ENCODE measurements at places on chromosomes 11 and 22.

DNA sequence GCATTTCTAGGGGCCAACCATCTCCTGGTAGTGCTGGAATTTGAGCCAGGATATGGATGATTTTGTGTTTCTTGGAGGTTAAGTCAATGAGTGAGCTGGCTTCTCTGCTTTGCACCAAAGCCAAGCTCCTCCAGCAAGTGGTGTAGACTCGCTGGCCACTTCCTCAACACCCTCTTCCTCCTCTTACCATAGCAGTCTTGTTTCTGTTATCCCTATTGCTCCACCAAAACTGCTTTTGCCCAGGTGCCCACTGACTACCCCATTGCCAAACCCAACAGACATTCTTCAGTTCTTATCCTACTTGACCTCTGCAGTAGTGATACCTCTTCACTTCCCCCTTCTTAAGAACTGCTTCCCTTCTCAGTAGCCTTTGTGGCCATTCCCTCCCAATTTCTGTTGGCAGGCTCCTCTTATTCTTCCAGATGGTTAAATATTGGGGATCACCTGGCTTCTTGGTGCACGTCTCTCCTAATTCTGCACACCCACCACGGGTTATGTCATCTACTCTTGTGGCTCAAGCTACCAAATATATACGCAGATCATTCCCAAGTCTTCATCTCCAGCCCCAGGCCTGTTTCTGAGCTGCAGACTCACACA lies 7.0 kb upstream of the PRG2 start:
- no peak for DNase-seq

DNA sequence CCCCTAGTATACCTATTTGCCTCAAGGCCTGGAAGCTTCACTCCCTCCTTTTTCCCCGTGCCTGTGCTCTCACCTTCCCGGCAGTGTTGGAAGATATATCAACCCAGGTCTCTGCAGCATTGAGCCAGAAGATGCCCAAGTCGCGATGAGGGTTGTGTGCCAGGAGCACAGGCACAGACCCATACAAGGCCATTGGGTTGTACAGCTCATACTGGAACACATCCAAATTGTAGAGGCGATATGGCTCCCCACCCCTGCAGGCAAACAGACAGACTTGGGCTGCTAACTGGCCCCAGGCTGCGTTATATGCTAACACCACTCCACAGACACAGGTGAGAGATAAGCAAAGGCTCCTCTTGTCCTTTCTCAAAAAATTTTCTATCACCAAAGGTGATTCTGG lies 10.7 kb upstream of the B3GAT3 start:
- no peak for DNase-seq

GRCh38 chr22:46220921-46221320 lies 29.2 kb downstream of the CDPF1 start:
- DNase-seq = no peak

DNA sequence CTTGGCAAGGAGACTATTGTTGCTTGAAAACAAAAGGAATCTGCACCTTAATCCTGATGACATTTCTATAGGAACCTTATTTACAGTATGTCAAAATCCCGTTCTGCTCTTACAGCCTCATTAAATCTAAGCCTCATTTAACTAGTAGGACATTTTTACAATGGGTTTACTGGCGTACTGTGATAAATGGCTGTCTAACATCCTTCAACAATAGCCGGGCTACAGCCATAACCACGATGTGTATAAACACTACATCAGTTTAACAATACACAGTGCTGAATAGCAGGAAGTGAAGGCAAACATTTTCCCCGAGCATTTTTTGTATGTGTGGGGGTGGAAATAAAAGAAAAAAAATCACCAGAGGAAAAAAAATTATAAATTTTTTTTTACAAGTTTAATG lies 131.2 kb downstream of the ARL14EP start:
- DNase-seq = no peak

DNA sequence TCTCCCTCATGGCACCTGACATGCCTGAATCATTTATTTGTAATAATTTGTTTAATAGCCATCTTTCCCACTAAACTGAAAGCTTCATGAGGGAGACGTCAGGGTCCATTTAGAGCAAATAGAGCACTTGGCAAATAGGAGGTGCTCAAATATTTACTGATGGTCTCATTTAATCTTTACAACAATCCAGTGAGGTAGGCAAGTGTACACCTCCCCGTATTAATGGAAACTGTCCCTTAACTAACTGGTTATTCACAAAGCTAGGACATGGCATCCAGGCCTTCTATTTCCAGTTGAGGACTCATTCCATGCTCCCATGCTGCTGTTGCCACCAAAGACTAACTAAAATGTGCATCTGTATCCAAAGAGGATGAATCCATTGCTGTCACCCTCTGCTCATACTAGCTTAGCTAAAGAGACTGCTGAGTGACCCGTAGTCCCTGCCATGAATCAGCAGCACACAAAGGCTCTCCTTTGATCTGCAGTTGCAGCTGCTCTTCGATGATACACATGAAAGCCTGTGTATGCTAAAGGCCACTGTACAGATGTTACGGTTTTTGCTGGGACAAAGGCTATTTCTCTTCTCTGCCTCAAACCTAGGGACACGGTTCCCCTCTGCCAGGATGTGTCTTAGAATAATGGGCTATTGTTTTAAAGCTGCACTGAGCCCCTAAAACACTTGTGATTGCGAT lies 82.6 kb downstream of the RAB30 start:
- peak; percentile 92 for DNase-seq

- DNase-seq = no peak
These were observed 91.4 kb downstream of the NELL1 start for GRCh38 chr11:20760811-20761210.
